Stimulated activated CD8-positive, alpha-beta memory T cell treated with anti-CD3 and anti-CD28 coated beads, Interleukin-4, amount 100 ng/mL, for 48 hours (primary cell): ENCODE measurements at places on chromosomes 3 and 15.

- no peak for DNase-seq
These were observed 152.0 kb downstream of the TJP1 start for GRCh38 chr15:29670266-29670665.

GRCh38 chr3:170488802-170489201 is 70.1 kb downstream of the CLDN11 start:
- no peak for DNase-seq

GRCh38 chr3:159941038-159942000 is 47.3 kb upstream of the IL12A start:
- DNase-seq = no peak

DNA sequence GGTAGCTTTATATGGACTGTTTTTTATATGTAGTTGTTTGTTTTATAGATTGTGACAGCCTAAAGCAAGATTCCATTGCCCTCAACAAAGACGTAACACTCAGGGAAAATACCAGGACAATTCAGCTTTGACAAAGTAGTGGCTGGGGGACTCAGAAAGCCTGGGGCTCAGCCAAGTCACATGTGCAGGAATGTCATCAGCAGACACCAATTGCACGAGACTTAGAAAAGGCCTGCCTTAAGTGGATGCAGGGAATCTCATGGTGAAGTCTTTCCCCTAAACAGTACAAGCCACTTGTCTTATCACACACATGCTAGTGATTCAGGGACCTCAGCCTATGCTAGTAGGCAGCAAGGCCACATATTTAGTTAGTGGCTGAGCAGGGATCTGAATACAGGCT is 381.8 kb upstream of the THBS1 start:
- no peak for DNase-seq

DNA sequence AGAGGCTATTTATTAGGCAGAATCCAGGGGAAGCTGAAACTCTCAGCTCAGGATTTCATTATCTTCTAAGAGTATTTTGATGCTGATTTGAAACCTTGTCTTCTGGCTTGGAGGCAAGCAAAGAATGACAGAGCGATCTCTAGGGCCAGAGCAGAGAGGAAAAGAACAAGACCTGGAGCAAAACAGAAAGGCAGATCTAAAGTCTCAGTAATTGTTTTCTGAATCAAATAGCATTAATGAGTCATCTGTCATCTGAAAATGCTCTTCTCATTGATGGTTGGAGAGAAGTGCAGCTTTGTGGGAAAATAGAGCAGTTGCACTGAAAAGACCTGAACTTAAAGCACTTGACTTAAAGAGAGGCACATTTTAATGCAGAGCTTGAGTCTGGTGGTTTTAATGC is 385.9 kb downstream of the RAP2B start:
- no peak for DNase-seq

GRCh38 chr3:123807820-123808219 is 76.3 kb downstream of the MYLK start:
- DNase-seq = no peak

GRCh38 chr3:46586738-46587246 is 20.7 kb upstream of the LRRC2 start:
- DNase-seq = no peak

DNA sequence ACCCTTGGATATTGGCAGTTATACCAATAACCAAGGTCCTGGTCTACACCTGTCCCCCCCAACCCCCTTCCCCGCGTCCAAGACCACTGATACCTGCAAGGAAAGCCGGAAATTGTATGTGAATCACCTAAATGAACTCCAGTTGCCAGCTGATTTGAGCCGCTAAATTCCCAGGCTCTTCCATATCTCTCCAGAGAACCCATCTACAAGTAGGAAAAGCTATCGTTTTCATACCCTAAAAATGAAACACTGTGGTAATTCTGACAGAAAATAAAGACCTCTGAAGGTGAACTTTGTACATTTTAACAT is 114.2 kb upstream of the ICE2 start:
- DNase-seq = no peak

- DNase-seq = no peak
These were observed 35.3 kb downstream of the KLHL25 start for GRCh38 chr15:85759376-85759775.

DNA sequence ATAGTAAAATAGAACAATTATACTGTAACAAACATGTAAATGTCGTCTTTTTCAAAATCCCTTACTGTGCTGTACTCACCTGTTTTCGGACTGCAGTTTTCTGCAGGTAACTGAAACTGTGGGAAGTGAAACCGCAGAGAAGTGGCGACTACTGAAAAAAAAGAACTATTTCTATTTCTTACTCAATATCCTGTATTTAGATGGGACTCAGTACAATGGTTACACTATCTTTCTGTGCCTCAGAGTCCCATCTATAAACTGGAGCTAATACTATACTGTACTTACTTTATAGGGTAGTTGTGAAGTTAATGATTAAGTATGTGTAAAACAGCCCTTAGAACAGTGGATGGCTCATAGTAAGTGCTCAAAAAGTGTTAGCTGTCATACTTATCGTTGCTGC is 14.3 kb upstream of the P2RY12 start:
- DNase-seq = no peak
